ENCODE measurements at places on chromosomes 13 and 19.

GRCh38 chr19:41351339-41352245 is 2.1 kb downstream of the TGFB1 start:
- DNase-seq, result peak; percentile 66

GRCh38 chr13:41648314-41648935 is 191.1 kb downstream of the RGCC start:
- peak; percentile 46 for DNase-seq

GRCh38 chr13:38803531-38803930 is 116.7 kb downstream of the FREM2 start:
- no peak for DNase-seq

- DNase-seq, result no peak
Observed at GRCh38 chr13:28172947-28173346, 34.6 kb downstream of the PAN3 start.

DNA sequence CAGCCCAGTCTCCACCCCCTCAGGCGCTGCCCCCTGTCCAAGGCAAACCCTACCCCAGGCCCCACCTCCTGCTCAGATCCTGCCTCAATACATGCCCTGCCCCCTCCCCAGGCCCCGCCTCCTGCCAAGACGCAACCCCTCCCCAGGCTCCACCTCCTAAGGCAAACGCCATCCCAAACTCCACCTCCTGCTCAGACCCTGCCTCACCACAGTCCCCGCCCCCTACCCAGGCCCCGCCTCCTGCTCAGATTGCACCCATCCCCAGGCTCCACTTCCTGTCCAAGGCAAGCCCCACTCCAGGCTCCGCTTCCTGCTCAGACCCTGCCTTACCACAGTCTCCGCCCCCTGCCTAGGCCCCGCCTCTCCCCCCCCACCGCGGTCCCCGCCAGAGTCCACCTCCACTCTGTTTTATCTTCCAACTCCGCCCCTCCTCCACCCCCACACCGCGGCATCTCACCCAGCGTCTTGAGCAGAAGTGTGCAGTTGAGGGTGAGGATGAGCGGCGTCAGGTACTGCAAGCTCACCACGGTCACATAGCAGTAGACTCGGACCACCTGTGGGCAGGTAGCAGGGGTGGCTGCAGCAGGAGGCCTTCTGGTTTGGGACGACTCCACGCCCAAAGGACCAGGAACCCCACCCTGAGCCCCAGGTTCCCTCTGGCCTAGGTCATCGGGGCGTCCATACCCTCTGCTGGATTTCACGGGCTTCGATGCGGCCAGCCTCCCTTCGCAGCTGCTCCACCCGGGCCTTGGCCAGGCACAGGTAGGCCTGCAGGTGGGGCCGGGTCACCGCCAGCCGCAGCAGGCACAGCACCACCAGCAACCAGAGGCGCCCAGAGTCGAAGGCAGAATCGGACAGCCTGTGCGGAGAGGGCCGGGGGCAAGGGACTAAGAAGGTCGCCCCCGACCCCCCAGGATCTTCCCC is 17.7 kb downstream of the TMEM161A start:
- peak; percentile 57 for DNase-seq

DNA sequence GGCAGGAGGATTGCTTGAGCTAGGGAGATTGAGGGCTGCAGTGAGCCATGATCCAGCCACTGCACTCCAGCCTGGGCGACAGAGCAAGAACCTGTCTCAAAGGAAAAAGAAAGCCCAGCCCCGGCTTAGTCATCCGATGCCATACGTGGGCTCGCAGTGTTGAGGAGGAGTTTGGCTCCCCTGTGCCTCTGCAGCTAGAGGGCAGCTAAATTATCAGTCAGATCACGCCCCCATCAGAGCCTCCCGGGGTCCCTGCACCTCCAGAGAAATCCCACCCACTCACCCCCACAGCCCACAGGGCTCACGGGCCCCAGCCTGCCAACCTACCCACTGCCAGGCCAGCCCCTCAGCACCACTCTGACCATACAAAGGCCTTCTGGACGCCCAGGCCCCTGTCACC is 27.6 kb downstream of the MAU2 start:
- no peak for DNase-seq

DNA sequence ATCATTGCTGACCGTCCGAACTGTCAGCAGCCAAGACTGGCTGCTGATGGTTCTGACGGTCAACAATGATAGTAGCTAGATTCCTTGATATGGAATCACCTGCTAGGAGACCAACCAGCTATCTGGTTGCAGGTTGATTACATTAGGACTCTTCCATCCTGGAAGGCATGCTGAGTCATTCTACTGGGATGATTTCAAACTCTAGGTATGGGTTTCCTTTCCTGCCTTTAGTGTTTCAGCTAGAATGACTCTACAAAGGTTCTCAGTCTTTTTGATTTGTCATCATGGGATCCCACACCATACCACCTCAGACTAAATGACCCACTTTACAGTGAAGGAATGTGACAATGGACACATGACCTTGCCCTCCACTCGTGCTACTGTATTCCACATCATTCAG is 138.1 kb upstream of the KL start:
- DNase-seq, result peak; percentile 30

DNA sequence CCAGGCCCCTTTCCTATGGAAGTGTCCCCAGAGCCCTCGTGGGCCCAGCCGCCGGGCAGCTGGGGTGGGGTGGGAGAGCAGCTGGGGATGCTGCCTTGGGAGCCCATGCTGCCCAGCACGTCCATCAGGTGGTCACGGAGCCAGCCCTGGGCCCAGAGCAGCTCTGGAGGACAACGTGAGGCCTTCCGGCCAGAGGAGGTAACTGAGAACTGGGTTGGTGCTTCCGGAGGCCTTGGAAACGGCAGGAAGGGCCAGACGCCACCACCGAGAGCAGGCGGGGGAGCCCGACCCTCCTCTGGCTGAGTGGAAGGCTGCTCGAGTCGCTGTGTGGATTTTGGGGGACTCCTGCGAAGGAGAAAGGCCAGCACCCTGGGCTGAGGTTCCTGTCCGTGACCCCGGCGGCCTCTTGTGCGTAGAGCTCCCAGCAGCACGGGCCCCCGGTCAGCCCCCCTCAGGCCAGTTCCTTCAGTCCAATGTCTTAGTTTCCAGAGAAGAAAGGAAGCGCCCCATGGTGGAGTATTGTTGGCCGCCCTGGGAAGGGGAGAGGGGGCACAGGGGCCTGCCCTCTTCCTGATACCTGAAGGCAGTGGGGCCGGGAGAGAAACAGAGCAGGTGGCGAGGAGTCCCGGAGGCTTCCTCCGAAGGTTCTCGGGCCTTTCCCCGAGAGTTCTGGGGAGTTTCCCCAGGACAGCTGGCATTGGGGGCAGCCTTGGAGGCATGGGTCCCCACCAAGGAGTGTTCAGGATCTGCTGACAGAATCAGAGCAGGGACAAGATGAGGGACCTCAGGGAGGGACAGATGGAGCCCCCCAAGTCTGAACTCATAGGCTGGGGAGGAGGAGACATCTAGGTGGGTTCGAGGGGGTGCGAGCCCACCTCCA is 68.8 kb downstream of the MLLT1 start:
- no peak for DNase-seq

DNA sequence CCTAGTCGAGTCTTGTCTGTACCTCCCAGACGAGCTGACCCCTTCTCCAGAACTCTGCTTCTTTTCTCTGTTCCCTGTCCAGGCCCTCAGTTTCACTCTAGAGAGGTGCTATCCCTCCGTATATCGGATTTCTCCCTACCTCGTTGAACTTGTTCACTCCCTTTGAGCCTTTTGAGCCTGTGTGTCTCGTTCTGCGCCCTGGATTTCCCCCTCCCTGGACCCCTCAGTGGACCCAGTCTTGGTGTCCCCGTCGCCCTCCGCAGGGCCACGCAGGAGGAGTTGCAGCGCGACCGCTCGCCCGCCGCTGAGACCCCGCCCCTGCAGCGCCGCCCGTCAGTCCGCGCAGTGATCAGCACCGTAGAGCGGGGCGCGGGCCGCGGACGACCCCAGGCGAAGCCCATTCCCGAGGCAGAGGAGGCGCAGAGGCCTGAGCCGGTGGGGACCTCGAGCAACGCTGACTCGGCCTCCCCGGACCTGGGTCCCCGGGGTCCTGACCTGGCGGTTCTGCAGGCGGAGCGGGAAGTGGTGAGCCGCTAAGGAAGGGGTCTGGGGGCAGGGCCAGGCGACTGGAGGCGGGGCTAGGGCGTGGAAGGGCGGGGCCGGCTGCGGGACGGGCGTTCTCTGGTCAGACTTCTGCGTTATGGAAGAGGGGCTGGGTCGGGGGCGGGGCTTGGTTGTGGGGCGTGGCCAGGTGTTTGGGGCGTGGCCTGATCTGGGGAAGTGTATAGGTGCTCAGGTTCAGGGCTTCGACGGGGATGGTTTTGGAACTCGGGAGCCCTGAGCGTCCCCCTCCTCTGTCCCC is 5.5 kb downstream of the EPS8L1 start:
- DNase-seq, result peak; percentile 95

- no peak for DNase-seq
Observed at GRCh38 chr13:113915786-113916329, 52.0 kb upstream of the GAS6 start.

DNA sequence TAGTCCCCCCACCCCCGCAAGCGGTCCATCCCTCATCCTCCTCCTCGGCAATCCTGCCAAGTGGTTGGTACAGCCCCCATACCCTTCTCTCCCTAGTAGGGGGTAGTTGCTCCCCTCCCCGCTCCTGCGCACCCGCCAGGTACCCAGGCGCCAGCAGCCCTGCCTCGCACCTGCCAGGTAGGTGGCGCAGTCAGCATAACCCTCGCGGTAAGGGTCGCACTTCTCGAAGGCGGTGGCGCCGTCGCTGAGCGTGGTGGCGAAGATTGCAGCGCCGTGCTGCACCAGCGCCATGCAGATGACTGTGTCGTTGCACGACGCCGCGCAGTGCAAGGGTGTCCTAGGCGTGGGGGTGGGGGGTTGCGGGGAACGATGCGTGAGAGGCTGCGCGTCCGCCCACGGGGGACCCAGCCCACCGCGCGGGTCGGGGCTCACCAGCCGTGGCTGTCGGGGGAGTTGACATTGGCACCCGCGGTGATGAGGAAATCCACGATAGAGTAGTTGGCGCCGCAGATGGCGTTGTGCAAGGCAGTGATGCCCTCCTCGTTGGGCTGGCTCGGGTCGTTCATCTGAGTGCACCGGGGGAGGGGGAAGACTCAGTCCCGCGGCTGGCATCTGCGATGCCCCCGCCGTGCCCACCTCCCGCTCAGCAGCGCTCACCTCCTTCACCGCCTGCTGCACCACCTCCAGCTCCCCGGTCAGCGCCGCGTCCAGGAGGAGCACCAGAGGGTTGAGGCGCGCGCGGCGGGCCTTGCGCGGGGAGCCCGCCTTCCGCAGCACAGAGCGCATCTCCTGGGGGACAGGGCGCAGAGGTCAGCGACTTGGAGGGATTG is 15.2 kb upstream of the ERCC2 start:
- DNase-seq, result no peak

GRCh38 chr19:46821512-46822409 is 28.9 kb downstream of the AP2S1 start:
- no peak for DNase-seq

- no peak for DNase-seq
Observed at GRCh38 chr19:12872941-12873890, 8.0 kb downstream of the DNASE2 start.

GRCh38 chr13:113014752-113015745 is 46.0 kb downstream of the MCF2L start:
- DNase-seq, result no peak

DNA sequence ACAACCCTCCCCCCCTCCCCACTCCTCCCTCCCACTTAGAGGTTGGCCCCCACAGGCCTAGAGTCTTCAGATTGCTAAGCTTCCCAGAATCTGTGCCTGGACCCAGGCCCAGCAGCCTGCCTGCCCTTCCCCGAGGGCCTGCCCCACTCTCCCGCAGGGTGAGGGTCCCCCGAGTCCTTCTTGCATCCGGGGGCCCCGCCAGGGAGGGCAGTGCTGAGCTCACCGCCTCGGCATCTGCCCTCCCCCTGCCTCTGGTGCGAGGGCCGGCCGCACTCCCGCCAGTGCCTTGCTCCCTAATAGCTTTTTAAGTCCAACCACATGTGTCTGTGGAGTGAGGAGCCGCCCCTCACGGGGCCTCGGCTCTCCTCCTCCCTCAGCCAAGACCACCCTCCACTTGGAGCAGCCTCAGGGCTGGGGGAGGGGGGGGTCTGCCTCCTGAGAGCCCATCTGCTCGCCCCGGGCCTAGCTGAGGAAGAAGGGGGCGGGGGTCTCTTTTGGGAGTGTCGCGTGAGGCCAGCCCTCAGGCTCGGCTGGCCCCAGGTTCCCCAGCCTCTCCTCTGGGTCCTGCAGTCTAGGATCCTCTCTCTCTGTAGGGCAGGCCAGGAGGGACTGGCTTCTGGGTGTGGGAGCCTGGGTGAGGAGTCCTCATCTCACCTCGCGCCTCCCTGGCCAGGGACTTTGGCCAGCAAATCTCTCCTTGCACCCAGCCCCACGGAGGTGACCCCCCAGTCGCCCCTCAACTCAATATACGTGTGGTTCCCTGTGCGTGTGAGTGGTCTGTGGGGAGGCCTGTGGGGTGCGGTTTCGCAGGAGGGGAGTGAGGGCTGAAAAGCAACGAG is 47.2 kb downstream of the LYL1 start:
- DNase-seq, result peak; percentile 92

DNA sequence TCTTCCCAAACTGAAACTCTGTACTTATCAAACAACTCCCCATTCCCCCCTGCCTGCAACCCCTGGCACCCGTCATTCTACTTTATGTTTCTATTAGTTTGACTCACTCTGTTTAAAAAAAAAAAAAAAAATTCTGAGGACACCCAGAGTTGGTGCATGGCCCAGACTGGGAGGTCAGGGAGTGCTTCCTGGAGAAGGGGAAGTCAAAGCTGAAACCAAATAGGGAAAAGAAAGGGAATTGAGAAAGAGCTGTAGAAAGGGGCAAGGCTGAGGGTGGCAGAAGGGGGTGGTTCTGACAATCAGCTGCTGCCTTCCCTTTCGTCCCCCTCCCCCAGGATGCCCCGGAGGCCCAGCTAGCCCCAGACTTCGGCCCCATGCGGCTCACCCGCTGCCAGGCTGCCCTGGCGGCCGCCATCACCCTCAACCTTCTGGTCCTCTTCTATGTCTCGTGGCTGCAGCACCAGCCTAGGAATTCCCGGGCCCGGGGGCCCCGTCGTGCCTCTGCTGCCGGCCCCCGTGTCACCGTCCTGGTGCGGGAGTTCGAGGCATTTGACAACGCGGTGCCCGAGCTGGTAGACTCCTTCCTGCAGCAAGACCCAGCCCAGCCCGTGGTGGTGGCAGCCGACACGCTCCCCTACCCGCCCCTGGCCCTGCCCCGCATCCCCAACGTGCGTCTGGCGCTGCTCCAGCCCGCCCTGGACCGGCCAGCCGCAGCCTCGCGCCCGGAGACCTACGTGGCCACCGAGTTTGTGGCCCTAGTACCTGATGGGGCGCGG is 9.0 kb upstream of the STRN4 start:
- no peak for DNase-seq

DNA sequence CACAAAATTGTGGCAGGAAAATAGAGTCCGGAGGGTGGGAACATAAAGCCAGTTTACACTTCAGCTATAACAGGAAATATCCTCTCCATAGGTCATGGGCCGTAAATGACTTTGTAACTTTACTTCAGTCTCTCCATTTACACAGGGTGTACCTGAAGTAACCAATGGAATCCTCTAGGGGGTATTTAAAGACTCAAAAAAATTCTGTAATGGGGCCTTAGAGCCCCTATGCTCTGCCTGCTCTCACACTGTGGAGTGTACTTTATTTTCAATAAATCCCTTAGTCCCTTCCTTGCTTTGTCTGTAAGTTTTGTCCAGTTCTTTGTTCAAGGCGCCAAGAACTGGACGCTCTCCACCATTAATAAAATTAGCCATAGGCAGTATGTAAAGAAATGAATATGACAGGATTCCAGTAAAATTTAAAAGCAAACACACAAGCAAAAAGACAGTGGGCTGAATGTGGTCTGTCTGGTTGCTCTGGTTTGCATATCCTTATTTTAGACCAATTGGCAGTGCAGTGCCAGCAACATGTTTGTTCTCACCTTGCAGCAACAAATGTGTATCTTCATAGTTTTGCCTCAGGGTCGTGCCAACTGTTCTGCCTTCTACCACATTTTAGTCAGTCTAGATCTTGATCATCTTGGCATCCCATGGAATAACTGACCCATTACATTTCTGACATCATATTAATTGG is 801.5 kb upstream of the SPRY2 start:
- DNase-seq, result no peak
